Activated CD4-positive, CD25-positive, alpha-beta regulatory T cell (primary cell): ENCODE measurements at places on chromosomes 3 and 15.

DNA sequence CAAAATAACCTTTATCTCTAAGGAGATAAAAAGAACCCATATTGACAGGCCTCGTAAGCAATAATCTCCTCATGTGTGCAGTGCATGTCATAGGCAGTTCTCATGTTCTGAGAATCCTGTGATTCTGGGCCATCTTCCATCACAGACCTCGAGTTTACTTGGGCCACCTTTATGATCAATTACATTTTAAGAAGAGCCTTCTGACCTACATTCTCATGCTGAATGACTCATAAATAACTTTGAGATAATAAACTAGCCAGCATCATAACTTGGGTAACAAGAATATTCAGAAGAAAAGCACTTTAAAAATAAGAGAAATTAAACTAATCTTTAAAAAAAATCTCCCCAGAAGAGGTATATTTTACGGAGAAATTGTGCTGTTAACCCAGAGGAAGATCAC, 310.7 kb upstream of the ZNF717 start:
- DNase-seq, result no peak

GRCh38 chr3:188358787-188359493, 205.0 kb downstream of the LPP start:
- DNase-seq, result no peak

- no peak for DNase-seq
Observed at GRCh38 chr15:83198476-83198875, 9.1 kb downstream of the HDGFL3 start.

DNA sequence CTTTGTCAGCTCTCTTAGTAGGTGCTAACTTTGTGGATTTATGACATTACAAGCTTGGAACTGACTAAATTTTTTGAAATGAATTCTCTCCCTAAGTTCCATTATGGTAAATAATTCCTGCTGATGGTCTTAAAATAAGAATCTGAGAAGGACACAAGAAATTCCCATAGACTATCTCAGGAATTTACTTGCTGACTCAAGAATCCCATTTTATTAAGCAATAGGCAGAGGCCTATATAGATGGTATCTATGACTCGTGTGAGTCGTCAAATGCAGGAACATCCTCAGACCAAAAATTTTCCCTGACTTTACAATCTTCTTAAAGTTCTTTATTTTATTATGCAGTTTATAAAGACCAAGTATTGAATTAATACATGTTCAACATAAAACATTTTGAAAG, 30.7 kb upstream of the CBLB start:
- no peak for DNase-seq

DNA sequence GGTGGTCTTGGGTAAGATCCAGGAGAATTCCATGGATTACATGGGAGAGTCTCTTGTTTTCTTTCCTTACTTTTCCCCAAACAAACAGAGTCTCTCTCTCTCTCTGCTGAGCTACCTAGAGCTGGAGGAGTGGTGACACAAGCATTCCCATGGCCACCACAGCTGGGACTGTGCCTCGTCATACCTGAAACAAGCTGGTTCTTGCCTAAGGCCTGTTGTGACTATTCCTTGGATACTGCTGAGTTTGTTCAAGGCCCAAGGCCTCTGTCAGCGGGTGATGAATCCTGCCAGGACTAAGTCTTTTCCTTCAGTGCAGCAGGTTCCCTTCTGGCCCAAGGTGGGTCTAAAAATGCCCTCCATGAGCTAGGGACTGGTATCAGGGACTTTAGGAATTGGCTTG, 378.1 kb upstream of the ZNF385D start:
- no peak for DNase-seq

DNA sequence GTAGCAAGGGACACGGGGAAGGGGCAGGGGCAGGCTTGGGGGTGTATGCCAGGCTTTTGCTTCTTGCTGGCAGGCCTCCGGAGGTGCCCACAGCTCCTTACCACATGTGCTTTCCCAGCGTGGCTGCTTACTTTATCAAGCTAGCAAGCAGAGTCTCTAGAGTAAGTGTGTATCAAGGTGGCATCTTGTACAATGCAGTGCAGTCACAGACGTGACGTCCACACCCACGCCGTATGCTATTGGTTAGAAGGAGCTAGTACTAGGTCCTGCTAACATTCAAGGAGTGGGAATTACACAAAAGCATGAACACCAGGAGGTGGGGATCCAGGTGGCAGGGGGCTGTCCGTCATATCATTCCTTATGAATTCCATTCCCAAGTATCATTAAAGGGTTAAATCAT, 15.3 kb upstream of the AGBL1 start:
- no peak for DNase-seq

DNA sequence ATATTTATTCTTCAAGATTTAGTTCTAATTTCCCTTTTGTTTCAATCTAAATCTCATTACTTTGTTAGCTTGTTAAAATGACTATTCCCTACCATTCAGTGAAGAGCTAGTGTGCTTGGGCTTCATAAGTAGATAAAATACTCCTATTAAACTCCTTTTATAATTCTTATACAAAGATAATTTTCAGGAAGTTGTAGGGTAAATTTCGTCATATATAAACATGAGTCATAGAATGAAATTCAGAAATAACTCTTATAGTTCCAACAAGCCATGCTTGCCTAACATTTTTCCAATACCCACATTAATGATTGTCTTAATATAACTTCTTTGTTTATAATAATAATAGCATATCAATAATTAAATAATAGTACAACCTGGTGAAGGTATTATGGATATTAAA, 407.3 kb downstream of the NAALADL2 start:
- no peak for DNase-seq

DNA sequence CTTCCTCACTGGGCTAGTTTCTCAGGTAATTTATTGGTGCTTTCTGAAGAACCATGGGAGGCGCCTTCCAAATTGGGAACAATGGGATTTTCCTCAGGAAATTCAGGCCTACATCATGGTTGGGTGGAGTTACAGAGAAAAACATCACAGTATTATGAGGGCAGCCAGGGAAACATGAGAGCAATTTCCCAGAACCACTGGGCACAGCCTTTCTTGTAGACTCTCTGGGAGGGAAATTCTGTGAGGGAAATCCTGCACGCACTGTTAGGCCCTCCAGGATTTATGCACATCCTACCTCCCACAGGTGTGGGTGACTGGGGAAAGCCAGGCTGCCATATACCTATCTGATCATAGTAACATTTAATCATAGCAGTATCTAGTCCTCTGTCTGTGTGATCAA, 13.2 kb downstream of the POPDC2 start:
- DNase-seq, result no peak

DNA sequence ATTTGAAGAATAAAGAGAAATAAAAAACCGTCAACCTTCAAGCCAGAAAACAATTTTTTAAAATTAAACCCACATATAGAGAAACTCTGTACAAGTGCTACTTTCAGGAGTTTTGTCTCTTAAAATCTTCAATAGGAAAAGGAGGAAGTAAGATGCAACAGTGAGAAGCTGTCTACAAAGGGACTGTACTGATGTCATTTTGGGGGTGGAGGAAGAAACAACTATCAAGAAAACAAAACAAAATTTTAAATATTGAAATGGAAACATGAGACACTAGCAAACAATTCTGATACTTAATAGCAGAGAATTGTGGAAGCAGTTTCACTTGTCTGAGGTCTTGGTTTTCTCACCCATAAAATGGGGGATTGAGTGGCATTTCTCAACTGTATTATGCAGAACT, 84.4 kb downstream of the SLMAP start:
- no peak for DNase-seq

GRCh38 chr3:58084788-58085543, 76.7 kb downstream of the FLNB start:
- DNase-seq, result no peak

DNA sequence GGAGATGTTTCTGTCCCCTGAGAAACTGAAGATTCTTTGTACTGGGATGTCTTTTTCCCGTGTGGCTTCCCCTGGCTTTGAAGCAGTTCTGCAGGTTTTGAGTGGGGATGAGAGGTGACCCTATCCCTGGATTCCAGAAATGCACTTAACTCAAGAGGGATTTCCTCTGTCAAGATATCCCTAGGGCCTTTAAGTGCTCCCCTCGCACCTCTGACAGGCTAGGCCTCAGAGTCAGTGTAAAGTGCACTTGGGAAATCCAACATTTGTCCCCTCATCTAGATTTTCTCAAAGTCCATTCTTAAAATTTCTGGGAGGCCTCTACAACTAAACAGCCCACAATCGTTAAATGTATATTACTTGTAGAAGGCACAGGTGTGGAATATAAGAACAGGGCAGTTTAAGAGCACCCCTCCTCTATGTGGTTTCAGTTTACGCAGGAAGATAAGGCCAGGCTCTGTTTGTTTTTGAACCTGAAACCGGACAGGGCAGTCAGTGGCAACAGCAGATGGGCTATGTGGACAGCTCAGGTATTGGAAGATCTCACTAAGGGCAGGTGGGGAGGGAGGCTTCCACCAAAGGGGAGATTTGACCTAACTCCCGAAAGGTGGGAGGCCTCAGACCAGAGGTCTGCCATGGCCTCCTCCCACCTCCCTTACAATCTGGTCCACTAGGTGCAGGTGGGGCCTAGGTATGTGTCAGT, 4.8 kb downstream of the C3orf52 start:
- DNase-seq, result no peak

DNA sequence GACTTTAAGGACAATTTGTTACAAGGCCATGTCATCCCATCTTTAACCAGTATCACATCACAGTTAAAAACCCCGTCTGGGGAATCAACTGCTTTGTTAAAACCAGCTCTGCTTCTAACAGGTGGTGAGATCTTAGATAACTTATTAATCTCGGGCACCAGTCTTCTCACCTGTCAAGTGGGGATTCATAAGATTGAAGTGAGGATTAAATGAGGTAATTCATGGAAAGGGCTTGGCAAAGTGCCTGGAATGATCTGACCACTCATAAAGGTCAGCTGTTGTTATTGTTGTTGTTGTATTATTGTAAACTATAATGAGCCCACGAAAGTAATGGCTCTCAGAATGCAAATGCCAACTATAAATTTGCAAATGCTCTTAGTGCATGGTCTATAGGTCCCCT, 30.1 kb upstream of the SLC24A5 start:
- no peak for DNase-seq

DNA sequence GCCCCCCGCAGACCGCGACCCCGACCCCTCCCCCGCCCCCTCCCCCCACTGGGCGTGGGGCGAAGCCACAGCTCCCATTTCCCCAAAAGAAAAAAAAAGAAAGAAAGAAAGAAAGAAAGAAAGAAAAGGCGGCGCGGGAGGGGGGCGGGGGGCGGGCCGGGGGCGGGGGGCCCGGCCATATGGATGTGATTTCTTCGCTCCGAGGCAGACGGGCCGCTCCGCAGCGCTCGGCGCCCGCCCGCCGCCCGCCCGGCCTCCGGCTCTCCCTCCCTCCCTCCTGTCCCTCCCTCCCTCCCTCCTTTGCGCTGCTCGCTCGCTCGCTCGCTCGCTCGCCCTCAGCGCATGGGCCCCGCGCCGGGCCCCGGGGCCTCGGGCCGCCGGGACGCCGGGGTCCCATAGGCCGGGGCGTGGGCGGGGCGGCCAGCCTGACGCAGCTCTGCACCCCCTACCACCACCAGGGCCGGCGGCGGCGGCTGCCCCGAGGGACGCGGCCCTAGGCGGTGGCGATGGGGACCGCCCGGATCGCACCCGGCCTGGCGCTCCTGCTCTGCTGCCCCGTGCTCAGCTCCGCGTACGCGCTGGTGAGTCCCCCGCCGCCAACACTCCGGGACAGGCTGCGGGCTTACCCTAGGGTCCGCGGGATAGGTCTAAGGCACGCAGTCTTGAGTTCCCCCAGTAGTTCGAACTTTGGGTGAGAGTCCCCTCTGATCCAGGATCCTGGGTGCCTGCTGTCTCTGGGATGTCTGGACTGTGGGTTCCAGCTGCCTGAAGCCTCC, 5.7 kb downstream of the PTH1R start:
- no peak for DNase-seq

GRCh38 chr3:132047209-132047608, 12.4 kb upstream of the CPNE4 start:
- no peak for DNase-seq

DNA sequence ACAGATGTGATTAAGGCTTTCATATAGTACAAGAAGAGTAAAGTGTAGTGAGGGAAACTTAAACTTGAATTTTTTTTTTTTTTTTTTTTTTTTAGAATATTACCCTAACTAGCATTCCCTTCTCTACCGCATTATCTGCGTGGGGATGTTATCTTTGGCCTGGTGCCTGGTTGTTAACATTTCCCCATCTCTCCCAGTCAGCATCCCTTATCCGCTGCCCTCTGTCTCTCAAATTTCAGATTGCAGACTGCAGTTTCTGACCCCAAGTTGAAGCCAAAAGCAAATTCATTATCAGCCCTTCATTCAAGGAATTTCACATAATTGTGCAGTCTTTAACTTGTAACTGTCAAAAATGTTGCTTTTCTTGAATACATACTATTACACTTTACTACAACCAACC, 353.0 kb downstream of the PLOD2 start:
- no peak for DNase-seq

DNA sequence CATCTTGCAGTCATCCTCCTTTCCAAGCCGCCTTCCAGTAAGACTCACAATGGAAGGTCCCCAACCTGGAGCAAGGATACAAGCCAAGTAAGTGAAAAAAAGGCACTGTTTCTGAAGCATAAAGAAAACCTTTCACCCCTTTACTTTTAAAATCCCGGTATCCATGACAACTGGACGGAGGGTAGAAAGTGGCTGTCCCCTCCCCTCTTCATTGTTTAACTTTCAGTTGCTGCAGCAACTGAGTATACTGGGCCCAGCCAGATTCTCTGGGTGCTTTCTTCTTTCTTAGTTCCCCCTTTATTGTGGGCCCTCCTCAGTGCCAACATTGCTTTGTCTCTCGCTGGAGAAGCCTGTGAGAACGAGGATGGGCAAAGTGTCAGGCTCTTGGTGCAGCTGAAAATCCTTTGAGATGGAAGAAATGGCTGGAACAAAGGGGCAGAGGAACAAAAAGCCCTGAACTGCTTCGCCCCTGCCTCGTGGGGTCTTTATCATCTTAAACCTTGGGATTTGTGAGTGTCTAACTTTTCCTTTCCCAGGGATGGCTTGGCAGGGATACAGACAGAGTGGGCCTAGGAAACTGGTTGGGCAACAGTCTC, 224.0 kb upstream of the RGMA start:
- DNase-seq, result no peak

DNA sequence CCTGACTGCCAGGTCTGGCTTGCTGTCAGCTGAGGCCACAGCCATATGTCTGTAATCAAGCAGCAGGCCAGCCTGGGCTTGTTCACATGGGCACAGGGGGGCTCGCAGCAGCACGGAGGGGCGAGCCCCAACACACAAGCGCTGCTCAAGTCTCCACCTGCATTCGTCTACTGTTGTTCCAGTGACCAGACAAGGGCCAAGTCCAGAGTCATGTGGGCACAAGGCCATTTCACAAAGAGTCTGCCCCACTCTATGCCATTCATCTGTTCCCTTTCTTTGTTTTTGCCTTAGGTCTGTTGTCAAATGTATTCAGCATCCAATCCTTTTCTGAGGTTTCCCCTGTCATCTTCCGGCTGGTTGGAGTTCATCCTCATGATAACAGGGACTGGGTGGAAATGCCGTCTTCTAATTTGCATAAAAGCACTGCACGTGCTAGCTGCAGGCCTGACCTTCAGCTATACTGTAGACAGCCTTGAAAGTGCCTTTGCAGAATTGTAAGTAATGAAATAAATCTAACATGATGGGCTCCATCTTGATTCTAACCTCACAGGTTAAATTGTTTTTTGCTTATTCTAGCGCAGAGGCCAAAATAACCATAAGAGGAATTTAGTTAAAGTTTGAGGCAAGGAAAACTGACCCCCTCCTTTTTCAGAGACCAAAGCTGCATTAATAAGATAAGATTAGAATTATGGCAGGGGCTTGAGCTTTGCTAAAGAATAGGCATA, 28.6 kb upstream of the KBTBD12 start:
- no peak for DNase-seq

GRCh38 chr3:60250810-60251209, 1000.4 kb downstream of the FHIT start:
- no peak for DNase-seq
